ENCODE measurements at places on chromosomes 11 and 22.

DNA sequence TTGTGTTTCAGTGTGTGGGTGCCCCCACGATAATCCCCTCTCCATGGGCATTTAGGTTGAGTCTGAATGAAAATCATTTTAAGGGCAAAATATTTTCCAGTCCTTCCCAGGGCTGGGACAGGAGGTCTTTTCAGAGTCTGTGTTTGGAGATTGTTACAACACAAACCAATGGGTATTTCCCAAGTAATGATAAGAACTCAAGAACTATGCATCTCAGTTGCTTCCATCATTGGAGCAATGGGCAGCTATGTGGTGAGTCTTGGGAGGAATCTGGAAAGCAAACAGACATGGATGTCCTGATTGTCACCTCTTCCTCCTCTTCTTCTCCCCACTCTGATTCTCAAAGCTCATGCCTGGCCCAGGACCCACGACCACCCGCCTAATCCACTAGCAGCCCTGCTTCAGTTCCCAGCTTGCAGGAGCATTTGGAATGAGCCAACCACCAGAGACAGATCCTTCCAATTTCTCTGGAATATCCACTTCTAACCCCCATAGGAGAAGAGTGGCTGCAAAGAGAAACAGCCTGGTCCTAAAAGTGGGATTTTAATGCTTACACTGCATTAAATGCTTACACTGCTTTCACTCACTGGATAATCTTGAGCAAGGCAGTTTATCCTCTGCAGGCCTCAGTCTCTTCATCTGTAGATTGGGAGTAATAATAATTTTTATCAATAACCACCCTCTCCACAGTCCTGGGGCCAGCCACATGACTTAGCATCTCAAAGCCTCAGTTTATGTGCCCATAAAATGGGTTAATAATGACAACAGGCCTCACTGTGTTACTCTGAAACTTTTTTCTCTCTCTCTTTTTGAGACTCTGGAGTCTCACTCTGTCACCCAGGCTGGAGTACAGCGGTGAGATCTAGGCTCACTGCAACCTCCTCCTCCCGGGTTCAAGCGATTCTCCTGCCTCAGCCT is 404.3 kb downstream of the MN1 start:
- no peak for DNase-seq

DNA sequence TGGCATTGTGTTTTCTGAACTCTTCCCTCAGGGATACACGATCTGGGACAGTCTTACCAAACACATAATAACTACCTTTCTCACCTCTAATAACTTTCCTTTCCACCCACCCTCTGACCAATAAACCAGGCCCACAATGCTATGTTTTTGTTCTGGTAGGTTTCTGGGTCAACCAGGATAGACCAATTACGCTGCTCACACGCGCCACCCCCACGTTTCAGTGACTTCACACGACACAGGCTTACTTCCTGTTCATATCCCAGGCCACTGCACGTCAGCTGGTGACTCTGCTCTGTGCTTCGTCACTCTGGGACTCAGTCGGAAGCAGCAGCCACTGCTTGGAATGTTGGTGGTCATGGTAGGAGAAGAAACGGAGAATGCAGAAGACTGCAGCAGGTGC is 2.5 kb downstream of the KRTAP5-4 start:
- no peak for DNase-seq

DNA sequence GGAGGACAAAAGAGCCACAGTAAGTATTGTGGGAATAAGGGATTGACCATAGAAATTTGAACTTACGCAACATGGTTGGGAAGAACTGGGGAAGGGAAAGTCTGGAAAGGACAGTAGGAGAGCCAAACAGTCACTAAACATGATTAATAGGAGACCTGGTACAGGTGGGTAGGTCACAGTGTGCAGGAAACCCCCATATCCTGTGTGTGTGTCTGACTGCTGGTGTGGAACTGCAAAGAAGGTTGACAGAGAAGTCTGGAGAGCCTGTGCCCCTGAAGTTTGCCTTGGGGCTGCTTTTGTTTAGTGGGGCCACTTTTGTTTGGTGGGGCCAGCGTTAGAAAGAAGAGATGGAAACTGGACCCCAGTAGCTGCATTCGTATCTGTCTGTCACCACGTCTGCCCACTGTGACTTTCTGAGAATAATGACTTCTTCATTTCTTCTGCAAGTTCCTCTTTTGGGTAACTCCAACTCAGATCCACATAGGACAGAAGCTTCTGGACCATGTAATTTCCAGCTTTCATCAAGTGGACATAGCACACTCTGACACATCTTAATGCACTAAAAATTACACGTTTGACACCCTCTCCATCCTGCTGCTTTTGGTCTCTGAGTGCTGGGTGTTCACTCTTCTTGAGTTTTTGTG is 126.8 kb upstream of the RAG2 start:
- DNase-seq: no peak

DNA sequence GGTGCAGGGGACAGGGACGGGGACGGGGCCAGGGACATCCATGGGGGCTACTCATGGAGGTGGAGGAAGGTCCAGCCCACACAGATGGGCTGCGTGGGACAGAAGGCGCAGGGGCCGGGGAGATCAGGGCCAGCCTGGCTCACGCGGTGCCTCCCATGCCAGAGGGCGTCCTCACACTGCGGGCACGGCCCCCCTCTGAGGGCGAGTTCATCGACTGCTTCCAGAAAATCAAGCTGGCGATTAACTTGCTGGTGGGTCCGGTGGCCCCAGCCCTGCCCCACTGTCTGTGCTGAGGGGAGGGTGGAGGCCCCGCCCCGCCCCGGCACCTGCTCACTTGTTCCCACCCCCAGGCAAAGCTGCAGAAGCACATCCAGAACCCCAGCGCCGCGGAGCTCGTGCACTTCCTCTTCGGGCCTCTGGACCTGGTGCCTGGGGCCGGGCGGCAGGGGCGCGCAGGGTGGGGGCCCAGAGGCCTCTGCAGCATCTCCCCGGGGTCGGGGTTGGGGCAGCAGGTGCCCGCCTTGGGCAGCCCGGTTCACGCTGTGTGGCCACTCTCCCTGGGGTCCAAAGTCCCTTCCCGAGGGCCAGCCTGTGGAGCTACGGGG is 15.8 kb downstream of the EPS8L2 start:
- no peak for DNase-seq

- DNase-seq: no peak
Observed at GRCh38 chr11:128579798-128580504, 7.4 kb downstream of the ETS1 start.

DNA sequence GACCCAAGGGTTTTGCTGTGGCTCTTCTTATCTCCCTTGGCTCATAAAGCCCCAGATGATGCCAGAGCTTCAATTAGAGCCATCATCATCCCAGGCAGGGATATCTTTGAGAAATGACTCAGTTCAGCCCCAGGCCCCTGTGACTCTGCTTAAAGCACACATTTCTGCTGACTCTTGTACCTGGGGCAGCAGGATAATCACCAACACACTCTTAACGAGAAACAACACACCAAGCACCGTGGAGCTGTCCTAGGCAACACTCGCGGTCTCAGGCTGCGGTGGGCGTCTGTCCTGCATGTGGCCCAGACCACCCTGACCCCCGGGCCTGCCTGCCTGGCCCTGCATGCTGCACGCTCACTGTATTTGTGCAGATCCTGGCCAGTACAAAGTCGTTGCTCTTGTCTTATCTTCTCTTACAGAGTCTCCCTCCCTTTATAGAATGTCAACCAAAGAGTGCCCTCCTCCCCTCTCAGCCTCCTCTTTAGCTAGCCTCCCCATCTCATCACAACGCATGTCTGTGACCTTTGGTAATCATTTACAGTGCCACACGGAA is 114.2 kb upstream of the PARVA start:
- no peak for DNase-seq

GRCh38 chr11:1197431-1197885 is 25.4 kb upstream of the MUC5B start:
- DNase-seq: no peak

GRCh38 chr22:36022697-36023096 is 5.9 kb downstream of the RBFOX2 start:
- DNase-seq: no peak

DNA sequence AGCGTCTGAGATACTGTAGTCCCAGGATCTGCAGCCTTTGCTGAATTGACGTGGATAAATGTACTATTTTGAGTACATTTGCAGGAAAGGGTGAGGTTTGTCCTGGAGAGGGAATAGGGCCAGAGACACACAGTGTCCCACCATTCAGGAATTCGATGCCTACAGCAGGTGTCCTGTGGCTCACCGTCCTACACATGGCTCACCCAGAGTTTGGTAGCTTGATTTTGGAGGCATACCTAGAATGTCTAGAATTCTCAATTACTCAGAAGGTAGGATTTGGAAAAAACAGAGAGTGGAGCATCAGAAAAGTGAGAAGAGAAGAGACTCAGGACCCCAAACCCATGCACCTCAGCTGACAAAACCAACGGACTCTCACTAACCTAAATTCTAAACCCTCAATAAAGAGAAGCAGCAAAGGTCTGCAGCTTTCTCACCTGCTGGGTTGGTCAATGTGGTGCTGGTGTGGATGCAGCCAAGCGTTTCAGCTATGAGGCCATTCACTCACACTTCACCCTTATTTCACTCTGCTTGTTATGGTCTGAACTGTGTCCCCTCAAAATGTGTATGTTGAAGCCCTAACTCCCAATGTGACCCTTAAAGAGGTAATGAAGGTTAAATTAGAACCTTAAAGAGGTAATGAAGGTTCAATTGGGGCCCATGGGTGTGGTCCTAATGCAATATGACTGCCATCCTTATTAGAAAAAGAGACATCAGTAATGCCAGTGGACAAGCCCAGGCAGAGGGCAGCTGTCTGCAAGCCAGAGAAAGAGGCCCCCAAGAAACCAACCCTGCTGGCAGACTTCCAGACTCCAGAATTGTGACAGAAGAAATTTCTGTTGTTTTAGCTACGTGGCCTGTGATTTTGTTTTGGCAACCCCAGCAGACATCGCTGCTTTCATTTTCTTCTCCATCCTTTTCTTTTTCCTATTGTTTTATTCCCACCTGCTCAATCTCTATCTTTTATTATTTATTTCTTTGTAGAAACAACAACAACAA is 187.8 kb downstream of the SNX19 start:
- no peak for DNase-seq

DNA sequence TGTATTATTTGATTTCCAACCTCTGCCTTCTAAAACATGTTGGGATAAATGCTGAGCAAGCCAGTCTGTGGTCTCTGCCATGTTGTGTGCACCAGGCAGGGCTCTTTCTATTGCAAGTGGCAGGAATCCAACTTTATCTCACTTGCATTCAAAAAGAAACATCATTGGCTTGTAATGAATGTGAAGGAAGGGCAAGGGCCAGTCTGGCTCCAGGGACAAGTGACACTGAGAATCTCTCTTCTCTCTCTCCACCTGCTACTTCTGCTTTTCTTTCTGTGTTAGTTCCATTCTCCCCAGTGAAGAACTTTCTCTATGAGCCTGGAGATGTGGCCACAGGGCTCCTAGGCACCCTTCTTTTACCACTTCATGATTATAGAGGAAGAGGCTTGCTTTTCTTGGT is 329.9 kb upstream of the NCAM1 start:
- DNase-seq: no peak

DNA sequence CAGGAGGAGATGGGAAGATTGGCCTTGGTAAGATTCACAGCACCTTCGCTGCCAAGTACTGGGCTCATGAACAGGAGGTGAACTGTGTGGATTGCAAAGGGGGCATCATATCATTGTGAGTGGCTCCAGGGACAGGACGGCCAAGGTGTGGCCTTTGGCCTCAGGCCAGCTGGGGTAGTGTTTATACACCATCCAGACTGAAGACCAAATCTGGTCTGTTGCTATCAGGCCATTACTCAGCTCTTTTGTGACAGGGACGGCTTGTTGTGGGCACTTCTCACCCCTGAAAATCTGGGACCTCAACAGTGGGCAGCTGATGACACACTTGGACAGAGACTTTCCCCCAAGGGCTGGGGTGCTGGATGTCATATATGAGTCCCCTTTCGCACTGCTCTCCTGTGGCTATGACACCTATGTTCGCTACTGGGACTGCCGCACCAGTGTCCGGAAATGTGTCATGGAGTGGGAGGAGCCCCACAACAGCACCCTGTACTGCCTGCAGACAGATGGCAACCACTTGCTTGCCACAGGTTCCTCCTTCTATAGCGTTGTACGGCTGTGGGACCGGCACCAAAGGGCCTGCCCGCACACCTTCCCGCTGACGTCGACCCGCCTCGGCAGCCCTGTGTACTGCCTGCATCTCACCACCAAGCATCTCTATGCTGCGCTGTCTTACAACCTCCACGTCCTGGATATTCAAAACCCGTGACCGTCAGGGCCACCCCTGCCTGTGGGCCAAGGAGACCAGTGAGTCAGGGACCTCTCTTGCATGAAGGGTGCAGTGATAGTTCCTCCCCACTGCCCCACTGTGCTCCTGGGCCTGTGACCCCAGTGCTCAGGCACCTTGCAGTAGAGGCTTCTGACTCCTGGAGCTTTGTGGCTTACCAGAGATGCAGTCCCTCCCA is 83.6 kb downstream of the BCR start:
- DNase-seq: no peak

DNA sequence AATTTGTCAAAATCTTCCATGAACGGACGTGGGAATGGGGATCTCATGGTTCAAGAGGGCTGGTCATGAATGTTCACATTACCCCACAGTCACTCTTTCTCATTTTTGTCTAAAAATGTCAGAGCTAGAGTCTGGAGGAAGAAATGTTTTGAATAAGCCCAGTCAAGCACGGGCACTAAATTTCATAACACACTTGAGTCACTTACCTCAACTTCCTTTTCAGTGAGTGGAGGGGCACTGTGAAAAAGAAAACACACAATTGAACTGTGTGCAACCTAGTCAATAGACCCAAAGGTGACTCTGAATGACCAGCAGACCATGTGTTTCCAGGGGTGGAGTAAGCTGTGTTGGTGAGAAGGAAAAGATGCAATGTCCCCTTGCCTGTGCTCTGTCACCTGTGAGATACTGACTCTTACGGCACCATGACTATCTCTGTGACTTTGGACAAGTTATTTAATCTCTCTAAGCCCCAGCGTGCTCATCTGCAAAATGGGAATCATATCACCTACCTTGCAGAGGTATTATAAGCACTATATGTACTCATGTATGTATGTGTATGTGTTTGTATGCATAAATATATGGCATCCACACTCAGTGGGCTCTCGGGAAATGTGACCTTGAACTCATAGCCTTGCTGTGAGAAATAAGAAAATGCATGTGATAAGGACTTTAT is 38.2 kb upstream of the LYVE1 start:
- no peak for DNase-seq

GRCh38 chr11:109865548-109866186 is 227.5 kb upstream of the ZC3H12C start:
- no peak for DNase-seq

DNA sequence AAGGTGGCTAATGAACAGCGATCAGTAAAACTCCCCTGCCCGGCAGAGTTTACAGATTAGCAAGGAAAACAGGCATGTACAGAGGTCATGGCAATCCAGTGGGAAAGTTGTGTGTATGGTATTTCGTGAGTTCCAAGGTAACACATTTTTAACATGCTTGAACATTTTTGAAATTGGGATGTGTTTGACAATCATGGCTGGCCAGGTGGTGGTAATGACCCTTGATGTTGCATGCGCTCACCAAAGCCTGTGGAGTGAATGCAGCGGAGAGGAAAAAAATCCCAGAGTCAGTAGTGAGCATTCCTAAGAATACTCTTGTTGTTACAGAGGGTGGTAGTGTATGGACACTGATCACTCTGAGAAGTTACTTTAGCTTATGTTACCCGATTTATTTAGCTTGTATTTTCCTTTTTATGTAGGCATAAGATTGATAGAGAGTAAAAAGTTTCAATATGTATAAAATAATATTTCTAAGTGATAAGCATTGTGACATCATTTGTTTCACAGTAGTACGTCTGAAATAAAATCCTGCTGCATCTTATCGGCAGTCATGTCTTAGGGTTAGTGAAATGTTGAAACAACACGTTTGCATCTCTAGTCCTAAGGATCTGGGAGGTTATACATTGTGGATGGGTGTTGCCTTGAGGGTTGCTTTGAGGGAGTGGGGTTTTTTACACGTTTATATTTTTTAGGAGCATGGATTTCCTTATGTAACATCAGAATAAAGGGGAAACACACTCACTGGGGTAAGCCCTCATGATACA is 8.7 kb downstream of the TEAD1 start:
- no peak for DNase-seq
